ENCODE measurements at places on chromosomes 2 and 18.

- no peak for DNase-seq
Measured at GRCh38 chr2:130371723-130372054, 15.8 kb downstream of the PTPN18 start.

DNA sequence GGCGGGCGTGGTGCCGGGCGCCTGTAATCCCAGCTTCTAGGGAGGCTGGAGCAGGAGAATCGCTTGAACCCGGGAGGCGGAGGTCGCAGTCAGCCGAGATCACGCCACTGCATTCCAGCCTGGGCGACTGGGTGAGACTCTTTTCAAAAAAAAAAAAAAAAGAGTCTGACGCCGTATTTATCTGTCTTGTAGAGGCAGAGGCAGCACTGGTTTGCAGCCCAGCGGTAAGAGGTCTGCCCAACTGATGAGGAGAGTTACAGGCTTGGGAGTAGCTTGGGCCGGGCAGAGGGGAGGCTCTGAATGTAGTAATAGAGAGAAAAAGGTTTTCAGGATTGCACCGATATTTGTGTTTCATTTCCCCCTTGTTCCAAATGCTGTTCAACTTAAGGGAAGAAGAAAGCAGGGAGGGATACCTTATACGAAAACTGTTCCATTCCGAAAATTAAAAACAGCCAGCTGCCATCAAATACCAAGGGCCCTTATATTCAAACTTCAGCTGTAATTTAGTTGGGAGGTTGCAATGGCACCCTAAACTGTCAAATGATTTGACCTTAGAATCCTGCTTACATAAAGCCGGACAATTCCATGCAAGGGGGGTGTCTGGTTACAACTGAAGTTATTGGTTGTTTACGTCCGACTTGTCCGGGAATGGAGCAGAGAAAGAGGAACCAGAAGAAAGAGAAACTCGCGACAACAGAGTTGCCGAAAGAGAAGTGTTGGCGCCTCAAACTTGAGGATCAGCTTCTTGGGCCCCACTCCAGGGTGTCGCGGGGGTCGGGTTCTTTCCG, 9.2 kb upstream of the SP9 start:
- DNase-seq: no peak

DNA sequence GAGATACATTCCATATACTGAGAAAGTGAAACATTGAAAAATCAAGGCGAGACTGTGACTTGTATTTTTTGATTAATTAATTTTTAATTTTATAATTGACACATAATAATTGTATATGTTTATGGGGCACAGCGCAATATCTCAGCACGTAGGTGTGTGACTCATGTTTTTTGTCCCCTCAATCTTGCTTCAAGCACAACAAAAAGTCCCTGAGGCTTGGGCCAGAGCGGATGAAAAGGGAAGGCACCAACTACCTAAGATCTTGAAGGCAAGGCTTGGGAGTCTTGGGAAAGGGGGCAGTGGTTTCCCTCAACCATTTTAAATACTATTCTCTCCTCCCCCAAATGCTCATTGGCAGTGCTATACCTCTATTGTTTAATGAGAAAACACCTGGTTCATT, 9.9 kb downstream of the SGPP2 start:
- DNase-seq: no peak

- DNase-seq: no peak
Measured at GRCh38 chr2:170723446-170723958, 8.4 kb downstream of the SP5 start.

- peak; percentile 20 for DNase-seq
Measured at GRCh38 chr2:178761759-178762371, 45.4 kb downstream of the TTN start.

GRCh38 chr2:80050246-80050645, 254.3 kb downstream of the LRRTM1 start:
- DNase-seq: no peak

- DNase-seq: no peak
Measured at GRCh38 chr2:215749092-215749957, 264.0 kb downstream of the MREG start.

DNA sequence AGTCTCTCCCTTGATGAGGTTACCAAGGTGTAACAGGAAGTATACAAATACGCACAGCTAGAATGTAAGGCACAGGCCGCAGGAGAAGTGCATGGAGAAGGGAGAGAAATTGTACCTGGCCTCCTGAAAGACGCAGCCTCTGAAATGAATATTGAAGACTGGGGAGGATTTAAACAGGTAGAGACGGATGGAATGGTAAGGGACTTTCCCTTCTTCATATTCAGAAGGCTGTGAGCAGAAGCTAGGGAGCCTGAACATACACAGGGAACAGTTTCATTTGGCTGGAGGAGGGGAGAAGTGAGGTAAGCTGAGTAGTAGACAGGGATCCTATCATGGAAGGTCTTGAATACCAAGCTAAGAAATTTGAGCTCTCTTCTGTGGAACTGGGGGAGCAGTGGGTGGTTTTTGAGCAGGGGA, 112.7 kb downstream of the ANKRD44 start:
- DNase-seq: no peak

DNA sequence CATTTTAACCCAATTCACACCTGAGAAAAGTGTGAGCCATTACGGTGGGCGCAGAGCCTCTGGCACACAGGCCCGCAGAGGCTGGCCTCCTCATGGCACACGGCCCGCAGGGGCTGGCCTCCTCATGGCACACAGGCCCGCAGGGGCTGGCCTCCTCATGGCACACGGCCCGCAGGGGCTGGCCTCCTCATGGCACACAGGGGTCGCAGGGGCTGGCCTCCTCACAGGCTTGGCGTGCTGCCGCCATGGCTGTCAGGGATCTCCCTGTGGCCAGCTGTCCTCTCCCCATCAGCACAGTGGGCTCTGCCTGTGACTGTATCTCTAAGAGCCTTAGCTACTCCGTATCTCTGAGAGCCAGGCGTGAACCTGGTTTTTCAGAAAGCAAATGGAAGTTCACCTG, 24.6 kb downstream of the ANO7 start:
- DNase-seq: no peak

DNA sequence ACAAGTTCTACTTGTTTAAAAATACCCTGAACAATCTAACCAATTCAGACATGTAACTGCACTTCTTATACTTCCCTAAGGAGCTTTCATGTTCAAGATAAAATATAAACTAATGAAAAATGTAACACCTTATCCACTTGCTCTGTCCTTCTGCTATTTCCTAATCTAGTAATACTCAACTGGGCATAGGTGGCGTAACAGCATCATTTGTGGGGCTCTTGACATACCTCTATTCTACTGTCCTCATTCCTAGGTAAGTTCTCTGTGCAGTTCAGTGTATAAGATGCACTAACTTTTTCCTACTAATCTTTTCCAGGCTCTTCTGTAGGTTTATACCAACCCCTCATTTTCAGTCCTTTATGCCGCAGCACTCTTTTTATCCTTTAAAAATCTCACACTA, 36.7 kb downstream of the PRKD3 start:
- no peak for DNase-seq

- DNase-seq: peak; percentile 64
Measured at GRCh38 chr18:55321265-55322177, 266.5 kb downstream of the TCF4 start.

GRCh38 chr2:146821836-146822316, 1023.0 kb upstream of the ACVR2A start:
- DNase-seq: no peak

DNA sequence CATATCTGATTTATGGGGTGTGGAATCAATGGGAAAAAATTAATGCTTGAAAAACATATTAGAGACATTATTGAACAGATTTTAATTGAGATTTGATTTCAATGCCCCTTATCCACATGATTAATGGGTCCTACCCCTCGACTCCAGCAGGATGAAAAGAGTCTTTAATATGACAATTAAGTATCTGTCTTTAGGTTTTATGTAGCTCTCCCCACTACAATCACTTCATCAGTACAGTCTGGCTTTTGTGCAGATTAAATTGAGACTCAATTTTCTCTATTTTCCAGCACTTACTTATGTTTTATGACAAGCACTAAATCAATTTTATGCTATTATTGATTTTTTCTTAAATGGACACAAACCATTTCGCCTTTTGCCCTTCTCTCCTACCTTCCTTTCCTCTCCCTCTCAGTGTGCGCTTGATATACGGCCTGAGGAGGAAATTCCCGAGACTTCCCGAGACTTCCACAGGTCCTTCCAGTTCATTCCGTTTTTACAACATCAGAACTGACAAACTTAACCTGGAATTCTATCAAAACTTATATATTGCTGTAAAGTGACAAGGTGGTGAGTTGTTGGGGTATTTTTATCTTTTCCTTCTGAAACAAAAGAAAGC, 555.1 kb upstream of the SALL3 start:
- no peak for DNase-seq

DNA sequence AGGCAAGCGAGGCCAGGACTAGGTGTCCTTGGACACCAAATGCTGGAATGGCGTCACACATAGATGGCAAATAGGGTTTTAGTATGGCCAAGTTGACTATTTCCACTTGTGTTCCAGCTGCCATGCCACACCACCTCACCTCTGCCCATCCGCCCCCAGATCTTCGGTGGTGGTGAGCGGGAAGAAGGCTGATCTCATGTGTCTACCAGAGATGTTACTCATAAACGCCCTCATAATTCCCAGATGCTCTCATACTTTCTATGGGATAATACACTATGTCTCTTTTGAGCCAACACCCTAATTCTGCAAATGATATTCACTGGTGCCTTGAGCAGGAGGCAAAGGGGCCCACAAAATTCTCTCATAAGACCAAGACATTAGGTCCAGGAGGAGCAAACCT, 281.1 kb upstream of the FN1 start:
- no peak for DNase-seq

DNA sequence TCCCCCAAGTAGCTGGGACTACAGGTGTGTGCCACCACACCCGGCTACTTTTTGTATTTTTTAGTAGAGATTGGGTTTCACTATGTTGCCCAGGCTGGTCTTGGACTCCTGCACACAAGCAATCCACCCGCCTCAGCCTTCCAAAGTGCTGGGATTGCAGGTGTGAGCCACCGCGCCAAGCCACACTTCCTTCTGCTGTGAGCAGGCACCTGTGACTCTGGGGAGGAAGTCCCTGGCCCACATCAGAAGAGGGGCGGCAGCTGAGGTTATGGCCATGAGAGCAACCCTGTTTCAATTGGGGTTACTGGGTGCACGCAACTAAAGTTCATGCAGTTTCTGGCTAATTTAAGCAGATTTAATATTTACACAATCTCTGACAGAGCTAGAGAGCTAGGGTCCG, 91.0 kb downstream of the PLB1 start:
- DNase-seq: no peak

- no peak for DNase-seq
Measured at GRCh38 chr2:60002183-60002867, 551.1 kb downstream of the BCL11A start.

GRCh38 chr2:99140056-99140859, 1.2 kb upstream of the C2orf15 start:
- no peak for DNase-seq

GRCh38 chr2:11163439-11164317, 8.4 kb downstream of the SLC66A3 start:
- DNase-seq: no peak

DNA sequence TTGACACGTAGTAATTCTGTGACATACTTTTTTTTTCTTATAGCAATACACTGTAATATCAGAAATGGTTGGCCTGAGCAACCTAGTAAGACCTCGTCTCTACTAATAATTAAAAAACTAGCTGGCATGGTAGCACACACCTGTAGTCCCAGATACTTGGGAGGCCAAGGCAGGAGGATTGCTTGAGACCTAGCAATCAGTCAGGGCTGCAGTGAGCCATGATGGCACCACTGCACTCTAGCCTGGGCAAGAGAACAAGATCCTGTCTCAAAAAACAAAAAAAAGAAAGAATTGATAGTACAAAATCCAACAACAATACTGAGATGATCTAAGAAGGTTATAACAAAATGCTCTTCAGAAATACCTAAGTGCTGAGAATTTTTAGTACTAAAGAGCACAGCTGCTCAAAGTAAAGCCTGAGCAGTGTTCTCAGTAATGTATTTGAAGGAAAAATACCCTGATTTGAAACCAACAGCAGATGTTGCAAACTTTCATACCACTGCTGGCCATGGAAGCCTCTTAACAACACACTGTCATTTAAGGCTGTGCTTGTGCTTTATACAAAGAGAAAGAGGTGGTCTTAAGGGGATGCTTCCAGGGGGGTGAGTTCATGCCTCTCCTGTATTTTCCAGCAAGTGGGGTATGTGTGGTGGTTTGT, 132.6 kb upstream of the CDCA7 start:
- DNase-seq: no peak

- DNase-seq: no peak
Measured at GRCh38 chr18:74225193-74225840, 66.4 kb downstream of the CYB5A start.

- no peak for DNase-seq
Measured at GRCh38 chr2:78024996-78025395, 502.8 kb upstream of the LRRTM4 start.

GRCh38 chr2:96739076-96739632, 710 bp downstream of the LMAN2L start:
- DNase-seq: no peak

GRCh38 chr18:48254077-48254602, 155.0 kb downstream of the ZBTB7C start:
- DNase-seq: no peak

DNA sequence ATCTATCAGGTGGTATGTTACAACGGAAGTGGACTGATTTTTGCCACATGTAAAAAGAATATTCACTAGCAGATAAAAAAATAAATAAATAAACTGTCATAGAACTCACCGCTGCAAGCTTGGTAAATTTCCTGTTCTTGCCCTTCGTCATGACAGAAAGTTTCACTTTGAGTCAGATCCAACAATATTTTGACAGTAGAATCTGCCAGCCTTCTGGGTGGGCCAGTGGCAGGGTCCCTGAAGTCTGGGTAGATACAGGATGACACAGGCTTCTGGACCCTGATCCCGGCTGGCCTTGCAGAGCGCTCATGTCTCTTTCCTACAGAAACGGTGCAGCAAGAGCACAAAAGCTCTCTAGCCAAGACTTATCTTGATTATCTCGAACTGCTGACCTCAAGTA, 97.8 kb upstream of the PMAIP1 start:
- DNase-seq: no peak

DNA sequence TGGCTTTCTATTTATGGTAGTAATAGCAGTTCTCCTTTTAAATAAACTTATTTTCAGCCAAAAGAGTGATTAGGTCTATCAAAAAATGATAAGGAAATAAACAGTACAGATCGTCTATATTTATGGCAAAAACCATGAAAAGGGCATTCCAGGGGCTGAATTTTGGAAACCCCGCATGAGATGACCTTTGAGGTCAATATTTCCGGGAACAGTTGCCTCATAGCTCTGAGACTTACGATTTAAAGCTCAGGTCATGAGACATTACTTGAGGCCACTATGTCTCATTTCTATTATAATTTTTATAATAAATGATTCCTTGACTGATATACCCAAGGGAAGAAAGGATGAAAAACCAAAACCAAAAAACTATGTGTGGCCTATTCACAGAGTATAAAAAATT, 101.1 kb downstream of the LDLRAD4 start:
- no peak for DNase-seq

- peak; percentile 87 for DNase-seq
Measured at GRCh38 chr2:53129851-53130250, 637.8 kb upstream of the CHAC2 start.

- DNase-seq: no peak
Measured at GRCh38 chr2:8168022-8168717, 513.7 kb upstream of the ID2 start.

GRCh38 chr18:31954349-31954748, 11.4 kb upstream of the TRAPPC8 start:
- no peak for DNase-seq

GRCh38 chr2:45394842-45395241, 216.2 kb downstream of the SRBD1 start:
- no peak for DNase-seq

- no peak for DNase-seq
Measured at GRCh38 chr2:202406445-202406978, 30.4 kb downstream of the BMPR2 start.

- no peak for DNase-seq
Measured at GRCh38 chr2:205610437-205610836, 71.9 kb upstream of the NRP2 start.
